Fibroblast of skin of back (primary cell): ENCODE measurements at places on chromosomes 7 and 10.

- DNase-seq = peak; percentile 46
Measured at GRCh38 chr10:108544500-108545120, 1378.7 kb downstream of the XPNPEP1 start.

- DNase-seq = no peak
Measured at GRCh38 chr7:104206841-104207240, 972 bp downstream of the ORC5 start.

DNA sequence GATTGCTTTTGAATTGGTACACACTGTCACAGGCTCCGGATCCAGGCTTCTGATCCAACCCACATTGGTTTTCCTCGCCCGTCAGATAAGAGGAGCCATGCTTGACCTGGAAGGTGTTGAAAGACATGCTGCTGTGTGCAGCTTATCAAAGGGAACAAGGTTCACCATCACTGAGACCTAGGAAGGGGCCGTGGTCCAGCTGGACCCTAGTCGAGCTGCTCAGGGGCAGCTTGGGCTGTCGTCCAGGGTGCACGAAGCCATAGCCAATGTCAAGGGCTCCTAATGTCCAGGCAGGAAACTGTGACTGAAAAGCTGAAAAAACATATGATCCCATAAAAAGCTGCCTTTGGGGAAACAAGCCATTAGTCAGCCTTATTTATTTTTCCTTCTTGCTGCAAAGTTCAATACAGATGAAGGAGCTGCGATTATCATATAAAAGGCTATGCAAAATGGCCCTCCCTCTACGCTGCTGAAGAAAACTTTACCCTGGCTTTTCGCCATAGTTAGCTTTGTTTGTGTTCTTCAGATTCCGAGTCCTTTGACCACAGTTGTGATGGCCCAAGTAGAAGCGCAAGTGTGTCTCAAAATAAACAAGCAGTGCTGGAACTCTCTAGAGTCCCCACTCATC is 118.0 kb downstream of the CREB5 start:
- peak; percentile 13 for DNase-seq

DNA sequence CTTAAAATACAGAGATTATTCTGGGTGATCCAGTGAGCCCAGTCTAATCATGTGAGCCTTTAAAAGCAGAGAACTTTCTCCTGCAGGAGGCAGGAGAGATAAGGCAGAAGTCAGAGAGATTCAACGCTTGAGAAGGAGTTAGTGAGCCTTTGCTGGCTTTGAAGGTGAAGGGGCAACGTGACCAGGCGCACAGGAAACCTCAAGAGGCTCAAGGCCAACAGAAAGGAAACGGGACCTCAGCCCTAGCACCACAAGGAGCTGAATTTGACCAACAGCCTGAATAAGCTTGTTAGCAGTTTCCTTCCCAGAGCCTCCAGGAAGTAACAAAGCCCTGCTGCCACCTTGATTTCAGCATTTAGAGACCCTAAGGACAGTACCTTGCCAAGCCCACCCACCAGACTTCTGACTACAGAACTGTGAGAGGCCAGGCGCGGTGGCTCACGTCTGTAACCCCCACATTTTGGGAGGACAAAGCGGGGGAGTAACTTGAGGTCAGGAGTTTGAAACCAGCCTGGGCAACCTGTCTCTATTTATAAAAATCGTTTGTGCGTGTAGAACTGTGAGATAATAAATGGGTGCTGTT is 87.3 kb upstream of the KAT6B start:
- DNase-seq = no peak

- DNase-seq = no peak
Measured at GRCh38 chr7:99309111-99309510, 16.6 kb upstream of the ARPC1A start.

DNA sequence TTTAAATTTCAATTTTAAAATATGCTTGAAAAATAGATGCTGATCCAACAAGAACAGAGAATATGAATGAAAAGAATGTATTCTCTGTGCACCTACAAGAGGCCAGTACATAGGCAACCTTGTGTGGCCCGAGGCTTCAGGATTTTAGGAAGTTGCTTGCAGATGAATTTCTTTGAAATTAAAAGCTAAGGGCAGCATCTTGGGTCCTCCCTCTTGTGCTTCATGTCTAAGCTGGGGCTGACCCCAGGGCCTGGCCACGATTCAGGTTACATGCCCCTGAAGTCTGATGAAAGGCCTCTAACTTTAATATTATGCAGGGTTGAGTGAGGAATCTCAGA is 138.9 kb downstream of the BMPER start:
- no peak for DNase-seq

GRCh38 chr10:113022265-113022664 is 72.2 kb downstream of the TCF7L2 start:
- no peak for DNase-seq

- DNase-seq = peak; percentile 61
Measured at GRCh38 chr10:93464776-93465388, 17.3 kb downstream of the MYOF start.

DNA sequence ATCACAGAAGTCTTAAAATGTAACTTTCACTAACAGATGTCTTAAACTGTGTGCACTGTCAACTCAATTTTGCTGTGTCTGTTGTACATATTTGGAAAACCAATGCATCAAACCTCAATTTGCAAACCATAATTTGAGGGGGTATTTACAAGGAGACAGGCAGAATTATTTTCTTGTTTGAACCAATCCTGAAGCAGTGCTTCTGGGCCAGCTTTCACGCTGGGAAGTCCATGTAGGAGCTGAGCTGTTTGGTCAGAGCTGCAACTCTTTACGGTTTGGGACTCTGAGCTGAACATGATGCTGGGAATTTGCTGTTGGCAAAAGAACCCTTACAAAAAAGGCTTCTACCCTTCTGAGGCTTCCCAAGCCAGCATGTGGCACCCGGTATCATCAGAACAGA is 43.2 kb upstream of the EPC1 start:
- DNase-seq = no peak

- DNase-seq = peak; percentile 27
Measured at GRCh38 chr10:63522277-63522687, 1.1 kb downstream of the REEP3 start.

- no peak for DNase-seq
Measured at GRCh38 chr7:91995391-91996105, 54.9 kb downstream of the AKAP9 start.

- DNase-seq = peak; percentile 30
Measured at GRCh38 chr7:121330053-121330833, 1.4 kb downstream of the WNT16 start.

DNA sequence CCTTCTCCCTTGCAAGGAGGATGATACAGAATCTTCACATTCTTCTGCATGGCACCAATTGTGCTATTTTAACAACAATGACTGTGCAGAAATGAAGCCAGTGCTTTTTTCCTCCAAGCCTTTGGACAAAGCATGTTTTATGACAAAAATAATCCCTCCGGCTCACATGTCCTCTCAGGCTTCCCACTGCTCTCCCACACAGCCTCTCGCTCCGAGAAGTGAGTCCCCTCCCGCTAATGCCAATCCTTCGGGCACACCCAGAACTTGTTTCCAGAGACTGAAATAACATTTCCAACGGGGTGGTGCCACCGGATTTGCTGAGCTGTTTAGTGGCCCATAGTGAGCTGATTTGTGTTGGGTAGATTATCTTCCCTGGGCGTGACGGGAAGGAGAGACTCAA is 35.8 kb downstream of the RBM17 start:
- DNase-seq = no peak

- DNase-seq = no peak
Measured at GRCh38 chr7:141709318-141709717, 1.2 kb downstream of the WEE2 start.

DNA sequence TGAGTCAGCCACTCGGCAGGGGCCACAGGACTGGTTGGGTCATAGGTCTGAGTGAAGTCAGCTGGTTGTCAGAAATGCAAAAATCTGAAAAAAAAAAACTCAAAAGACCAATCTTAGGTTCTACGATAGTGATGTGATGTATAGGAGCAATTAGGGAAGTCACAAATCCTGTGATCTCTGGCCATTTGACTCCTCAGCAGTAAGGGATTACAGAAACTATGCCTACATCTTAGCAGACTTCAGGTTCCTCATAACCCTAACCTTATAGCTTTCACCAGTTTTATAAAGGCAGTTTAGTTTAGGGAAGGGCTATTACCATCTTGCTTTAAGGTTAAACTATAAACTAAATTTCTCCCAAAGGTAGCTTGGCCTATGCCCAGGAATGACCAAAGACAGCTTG is 163.1 kb upstream of the HGF start:
- DNase-seq = no peak

- DNase-seq = no peak
Measured at GRCh38 chr7:50663396-50664102, 98.3 kb upstream of the DDC start.

DNA sequence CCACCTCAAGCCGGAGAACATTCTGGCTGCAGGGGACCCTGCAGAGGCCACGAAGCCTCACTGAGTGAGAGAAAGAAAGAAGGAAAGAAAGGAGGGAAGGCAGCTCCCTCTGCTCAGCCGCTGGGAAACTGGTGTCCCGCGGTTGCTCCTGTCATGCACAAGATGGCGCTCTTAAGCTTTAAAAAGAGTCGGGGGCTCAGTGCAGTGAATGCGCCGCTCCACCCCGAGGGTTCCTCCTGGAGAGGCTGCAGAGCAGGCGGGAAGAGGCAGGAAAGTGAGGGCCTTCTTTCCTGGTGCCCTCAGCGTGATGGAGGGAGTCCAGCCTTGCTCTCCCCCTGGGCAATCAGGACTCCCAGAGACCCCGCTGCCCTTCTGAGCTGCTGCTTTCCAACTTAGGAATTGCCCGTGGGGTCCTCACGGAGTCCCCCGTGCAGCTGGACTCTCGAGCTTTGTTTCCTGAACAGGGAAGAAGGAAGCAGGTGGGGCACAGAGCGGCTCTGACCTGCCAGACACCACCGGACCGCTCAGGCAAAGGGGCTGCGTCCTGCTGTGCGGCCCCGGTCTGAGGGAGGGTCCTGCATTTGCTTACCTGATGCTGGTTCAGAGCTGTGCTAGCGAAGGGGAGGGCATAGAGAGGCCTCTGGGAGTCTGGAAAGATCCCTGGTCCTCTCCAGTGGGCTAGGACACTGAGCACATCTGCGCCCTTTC is 141.9 kb upstream of the MKI67 start:
- DNase-seq = peak; percentile 11

- DNase-seq = peak; percentile 30
Measured at GRCh38 chr10:86992456-86992855, 24.2 kb downstream of the ADIRF start.

DNA sequence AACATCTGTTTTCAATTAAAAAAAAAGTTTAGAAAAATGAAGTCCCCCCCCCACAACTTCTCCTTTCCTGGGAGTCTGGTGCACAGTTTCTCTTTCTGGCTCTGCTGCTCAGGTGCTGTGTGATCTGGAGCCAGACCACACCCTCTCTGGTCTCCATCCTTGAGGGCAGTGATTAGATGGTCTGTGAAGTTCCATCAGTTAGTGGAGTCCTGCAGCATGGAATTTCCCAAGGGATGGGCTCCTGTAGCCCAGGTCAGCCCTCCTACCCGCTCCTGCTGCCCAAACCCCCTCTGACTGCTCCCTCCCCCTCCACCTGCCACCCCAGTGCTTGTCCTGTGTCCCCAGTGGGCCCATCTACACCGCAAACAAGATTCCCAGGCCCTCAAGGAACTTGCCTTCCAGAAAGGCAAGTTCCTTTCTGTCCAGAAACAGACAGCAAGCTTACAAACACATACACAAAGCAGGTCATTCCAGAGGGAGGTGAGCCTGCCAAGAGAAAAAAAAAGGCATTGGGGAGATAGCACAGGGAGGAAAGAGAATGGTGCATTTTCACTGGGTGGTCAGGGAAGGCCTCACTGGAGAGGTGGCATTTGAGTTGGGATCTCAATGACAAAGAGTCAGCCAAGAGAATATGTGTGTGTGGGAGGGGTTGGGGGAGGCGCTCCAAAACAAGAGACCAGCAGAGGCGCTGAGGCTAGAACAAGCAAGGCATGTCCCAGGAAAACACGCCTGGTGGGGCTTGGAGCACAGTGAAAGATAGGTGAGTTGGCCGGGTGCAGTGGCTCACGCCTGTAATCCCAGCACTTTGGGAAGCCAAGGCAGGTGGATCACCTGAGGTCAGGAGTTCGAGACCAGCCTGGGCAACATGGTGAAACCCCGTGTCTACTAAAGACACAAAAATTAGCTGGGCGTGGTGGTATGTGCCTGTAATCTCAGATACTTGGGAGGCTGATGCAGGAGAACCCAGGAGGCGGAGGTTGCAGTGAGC is 49.5 kb upstream of the SLC29A3 start:
- DNase-seq = no peak

DNA sequence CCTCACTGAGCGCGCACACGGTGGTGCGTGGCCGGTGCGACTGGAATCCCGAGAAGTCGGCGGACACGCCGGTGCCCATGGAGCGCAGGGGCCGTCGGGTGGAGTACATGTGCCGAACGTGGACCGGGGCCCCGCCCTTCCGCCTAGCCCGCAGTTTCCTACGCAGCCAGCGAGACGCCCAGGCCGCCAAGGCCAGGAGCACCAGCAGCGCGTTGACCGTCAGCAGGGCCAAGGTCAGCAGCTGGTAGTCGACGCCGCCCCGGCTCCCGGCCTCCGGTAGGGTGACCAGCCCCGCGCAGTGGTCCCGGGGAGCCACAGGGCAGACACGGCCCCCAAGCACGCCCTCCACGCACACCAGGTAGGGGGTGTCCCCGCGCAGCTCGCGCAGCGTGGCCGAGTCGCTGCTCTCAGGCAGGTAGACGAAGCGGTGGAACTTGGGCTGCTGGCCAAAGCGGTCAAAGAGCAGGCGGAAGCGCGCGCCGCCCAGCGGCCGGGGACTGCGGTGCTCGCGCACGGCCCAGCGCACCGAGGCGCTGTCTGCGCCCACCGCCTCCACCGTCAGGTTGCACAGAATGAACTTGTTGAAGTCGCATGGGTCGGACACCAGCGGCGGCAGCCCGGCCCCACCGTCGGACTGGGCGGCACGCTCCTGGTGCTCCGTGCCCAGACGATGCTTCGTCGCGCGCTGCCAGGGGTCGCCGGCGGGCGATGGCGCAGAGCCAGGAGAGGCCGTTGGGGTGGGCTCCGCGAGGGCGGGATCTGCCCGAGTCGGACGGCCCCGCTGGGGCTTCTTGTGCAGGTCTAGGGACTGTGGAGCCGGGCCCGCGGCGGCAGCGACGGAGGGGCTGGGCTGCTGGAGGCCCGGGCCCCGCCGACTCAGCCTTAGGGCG is 2.2 kb downstream of the TRIL start:
- peak; percentile 54 for DNase-seq

DNA sequence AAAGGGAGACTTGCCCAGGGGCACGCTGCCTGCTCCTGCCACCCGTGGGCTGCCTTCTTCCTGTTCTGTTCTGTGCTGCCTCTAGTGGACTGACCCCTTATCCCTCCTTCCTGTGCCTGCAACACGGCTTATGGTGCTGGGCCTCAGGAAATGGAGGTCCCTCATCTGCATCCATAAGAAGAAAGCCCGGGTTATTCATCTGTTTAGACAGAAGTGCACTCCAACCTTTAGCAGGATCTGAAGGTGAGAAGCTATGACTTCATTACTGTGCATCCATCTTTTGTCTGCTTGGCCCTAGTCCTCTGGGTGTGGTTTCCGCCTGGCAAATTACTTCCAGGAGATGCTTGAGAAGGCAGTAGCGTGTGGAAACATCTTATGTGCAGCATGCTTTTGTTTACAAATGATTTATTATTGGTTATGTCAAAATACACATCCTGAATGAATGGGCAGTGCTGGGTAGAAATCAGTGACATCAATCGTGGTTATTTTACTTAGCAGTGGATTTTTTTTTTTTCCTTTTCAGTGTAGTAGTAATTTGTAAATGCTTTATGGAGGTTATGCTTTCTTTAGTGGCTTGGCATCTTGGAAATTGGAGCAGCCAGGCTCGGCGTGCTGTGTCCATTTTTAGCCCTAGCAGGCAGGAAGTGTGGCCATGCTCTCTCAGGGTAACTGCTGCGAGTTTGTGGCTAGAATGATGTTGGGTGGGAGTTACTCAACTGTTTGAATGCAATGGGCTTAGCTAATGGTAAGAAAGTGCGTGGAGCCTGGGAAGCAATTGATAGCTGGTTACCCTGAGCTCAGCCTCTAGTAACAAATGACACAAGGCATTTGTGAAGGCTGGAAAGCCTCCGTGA is 12.7 kb downstream of the PTPRE start:
- DNase-seq = no peak
